GM12865 (cell line): ENCODE measurements at places on chromosomes 12 and 14.
A peak's percentile ranks its signal among the peaks of the same experiment; 100 is the strongest.

- DNase-seq, result no peak
Observed at GRCh38 chr14:39991041-39991440, 558.8 kb upstream of the FBXO33 start.

GRCh38 chr14:52402812-52403526, 88.9 kb downstream of the PTGER2 start:
- DNase-seq, result peak; percentile 45

GRCh38 chr12:127293507-127294310, 973.3 kb upstream of the TMEM132C start:
- peak; percentile 52 for DNase-seq

DNA sequence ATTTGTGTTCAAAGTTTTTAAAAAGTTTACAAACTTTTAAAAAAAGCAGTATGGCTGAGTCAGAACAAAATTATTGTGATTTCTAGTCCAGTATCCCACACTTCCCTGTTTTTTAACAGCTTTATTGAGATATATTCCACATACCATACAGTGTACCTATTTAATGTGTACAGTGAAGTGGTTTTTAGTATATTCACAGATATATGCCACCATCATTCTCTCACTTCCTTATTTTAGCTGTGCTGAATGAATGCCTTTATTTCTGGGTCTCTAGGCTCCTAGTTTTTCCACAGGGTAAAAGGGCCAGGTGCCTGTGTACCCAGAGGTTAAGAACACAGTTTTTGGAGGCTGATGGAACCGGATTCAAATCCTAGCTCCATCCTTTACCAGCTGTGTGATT, 58.9 kb upstream of the SRSF5 start:
- no peak for DNase-seq

GRCh38 chr14:77199590-77199989, 18.0 kb downstream of the TMEM63C start:
- no peak for DNase-seq

DNA sequence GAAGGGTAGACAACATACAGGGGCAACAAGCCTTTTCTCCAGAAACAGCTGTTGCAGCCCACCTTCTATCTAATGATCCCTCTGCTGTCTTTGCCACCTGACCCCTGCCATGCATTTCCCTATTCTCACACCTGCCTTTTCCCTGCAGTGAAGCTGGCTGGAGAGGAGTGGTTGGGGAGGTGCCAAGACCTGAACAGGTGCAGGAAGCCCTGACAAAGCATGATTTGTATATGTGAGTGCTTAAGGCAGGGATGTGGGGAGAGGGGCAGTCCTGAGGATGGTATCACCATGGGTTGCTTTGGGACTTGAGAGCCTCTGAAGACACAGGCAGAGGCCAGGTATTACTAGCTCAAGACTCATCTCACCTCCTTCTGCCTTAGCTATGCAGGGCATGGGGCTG, 2.9 kb upstream of the PFDN5 start:
- DNase-seq, result no peak
